ENCODE measurements at places on chromosomes 3 and 15. TPM values are rescaled to one million over a fixed set of nuclear protein-coding genes. Genes with fewer than 3 reads are reported as not detected.

DNA sequence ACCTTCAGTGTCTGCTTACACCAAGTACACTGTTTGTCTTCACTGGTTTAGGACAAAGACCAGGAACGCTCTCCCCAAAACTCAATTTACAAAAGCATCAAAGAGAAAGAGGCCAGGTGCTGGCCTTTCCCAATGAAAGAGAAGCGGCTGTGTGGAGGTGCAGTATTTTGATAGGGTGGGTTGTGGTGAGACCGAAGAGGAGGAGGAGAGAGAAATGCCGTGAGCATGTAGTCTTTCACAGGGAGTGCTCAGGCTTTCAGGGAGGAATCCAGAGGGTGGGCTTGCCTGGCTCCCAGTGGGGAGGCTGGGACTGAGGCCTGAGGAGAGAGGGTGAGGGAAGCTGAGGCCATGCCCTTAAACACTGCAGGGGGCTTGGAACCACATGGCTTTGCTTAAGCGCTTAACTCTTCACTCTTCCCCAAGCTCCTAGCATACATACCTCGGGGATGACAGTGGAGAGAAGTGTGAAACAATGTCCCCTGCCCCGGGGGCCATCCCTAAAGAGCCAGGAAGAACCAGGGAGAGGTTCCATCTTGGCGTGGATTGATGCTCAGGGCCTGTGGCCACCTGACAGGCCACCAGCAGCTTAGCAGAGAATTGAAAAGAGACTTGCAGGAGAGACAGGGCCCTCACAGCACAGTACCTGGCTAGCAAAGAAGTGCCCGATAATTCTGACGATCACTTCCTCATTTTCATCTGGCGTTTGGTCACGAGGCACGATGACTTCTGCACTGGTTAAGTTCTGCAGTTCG is 60.5 kb downstream of the SENP2 start:
- DNase-seq = no peak

LMCD1 gene
- 0.52 TPM for total RNA-seq

SCN5A gene
- total RNA-seq = not detected

GRCh38 chr3:127056281-127056680 is 73.4 kb downstream of the PLXNA1 start:
- no peak for DNase-seq

PLD1 gene
- total RNA-seq = 0.09 TPM

DNA sequence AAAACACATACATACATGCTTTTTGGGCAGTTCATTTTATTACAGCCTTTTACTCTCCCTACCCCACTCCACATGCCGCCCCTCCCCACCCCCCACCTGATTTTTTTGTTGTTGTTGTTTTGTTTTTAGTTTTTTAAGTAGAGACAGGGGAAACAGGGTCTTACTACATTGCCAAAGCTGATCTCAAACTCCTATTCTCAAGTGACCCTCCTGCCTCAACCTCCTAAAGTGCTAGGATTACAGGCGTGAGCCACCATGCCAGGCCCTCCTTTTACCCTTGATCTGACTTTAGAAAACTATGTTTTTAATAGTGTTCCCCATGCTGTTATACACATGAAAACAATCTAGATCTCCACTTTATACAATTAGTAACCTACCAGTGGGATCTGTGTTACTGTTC is 14.8 kb downstream of the PDE12 start:
- DNase-seq = no peak

- no peak for DNase-seq
Measured at GRCh38 chr3:132347811-132348210, 30.6 kb downstream of the ACP3 start.

BSN gene
- total RNA-seq = 0.09 TPM

GRCh38 chr3:6444888-6445658 is 415.8 kb upstream of the GRM7 start:
- no peak for DNase-seq

DNA sequence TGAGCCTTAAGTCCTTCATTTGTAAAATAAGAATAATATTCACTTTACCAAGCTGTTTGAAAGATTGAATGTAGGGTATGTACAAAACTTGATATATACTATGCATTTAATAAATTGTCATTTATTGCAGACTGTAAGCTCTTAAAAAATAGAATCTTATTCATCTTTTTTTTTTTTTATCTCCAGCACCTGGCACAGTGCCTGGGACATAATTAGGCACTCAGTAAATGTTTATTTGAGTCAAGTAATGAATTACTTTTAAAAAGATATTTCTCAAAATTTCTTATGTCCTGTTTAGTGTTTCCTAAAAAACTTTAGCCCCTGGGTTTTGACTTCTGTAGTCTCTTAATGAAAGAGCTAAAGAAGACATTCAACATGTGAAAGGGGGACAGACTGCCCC is 71.7 kb downstream of the TOP2B start:
- no peak for DNase-seq

GRCh38 chr3:159887911-159888310 is 100.7 kb upstream of the IL12A start:
- DNase-seq = no peak

GRCh38 chr3:58287354-58287753 is 18.7 kb upstream of the RPP14 start:
- DNase-seq = no peak

DNA sequence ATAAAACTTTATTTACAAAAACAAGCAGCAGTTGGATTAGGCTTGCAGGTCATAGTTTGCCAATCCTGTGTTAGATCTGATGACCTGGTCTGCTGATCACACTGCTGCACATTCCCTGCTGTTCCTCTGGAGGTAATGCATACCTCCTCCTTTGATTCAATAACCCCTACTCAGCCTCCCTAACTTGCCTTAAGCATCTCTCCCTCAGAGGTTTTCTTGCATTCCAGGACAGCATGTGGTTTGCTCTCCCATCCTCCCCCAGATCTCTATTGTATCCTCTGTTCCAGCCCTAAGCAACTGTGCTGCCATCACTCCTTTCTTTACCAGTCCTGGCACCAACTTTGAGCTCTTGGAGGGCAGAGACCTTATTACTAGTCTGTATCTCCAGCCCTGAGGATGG is 63.4 kb downstream of the CACNA2D3 start:
- DNase-seq = no peak

DNA sequence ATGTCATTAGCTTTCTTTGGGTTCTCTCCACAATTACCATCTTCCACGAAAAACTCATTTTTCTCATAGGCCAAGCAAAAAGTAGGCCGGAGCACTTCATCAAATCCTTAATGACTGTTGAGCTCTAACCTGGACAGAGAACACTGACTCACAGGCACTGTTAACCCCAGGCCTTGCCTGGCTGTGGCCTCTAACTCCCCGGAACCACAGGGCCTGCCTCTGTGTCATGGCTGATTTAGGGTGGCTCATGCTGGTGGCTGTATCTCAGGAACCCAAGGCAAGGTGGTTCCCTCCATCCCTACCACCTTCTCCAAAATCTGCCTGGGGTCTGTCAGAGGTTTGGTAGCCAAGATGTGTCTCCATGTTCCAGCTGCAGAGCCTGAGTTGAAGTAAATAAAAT is 3.6 kb downstream of the CRTAP start:
- no peak for DNase-seq

GRCh38 chr3:15755181-15755580 is 42.6 kb downstream of the ANKRD28 start:
- no peak for DNase-seq

MCF2L2 gene
- total RNA-seq = 4.8 TPM

CCR3 gene
- total RNA-seq = not detected

PYGO1 gene
- total RNA-seq = not detected

DNA sequence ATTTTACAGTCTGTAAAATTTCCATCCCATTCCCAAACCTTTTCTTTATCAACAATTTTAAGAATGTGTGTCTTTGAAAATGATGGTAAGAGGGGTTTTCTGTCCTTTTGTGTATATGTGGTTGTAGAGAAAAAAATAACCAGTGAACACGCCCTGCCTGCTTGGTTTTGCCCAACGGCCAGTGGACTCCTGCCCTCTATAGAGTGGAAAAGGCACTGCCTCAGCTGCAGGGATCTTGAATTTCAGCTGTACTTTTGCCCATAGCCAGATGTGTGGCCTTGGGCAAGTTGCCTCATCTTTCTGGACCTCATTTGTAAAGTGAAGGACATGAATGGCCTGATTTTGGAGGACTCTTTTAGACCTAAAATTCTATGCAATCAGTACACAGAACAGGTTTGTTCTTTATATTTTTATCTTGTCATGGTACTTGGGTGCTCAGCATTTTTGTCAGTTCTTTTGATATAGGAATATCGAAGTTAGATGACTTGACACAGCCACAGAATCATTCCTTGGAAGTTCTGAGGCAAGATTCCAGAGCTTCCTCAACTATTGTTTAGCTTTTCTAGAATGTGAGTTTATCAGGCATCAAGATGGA is 81.0 kb downstream of the CLDN11 start:
- peak; percentile 58 for DNase-seq

DNA sequence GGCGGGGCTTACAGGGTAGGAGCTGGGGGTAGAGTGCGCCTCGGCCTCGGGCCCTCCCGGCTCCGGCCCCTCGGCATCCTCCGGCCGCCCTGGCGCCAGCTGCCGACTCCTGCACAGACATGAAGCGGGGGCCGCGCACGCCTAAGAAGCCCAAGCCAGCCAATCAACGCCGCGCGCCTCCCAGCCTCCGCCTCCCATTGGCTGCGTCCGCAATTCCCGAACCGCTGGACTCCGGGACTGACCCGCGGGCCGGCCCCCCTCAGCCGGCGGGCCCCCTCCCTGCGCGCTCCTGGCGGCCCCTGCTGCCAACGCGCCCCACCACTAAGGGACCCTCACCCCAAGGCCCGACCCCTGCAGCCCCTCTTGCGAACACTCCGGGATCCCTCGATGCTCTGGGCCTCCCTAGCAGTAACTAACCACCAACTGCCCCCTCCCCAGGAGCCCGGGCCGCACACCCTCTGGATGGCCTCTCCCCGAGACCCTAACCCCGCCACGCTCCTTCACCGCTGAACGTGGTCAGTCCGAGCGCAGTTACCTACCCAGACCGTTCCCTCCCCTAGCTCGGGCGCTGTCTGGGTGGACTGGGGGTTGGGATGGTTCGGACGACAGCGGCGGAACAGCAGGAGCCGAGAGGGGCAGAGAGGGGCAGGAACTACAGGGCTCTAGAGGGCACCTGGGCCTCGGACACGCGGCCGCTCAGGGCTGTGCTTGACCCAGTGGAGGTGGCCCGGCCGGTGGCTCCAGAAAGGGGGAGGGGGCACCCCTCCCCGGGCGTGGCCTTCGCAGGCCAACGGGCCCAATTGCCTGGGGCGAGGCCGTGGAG is 5.0 kb downstream of the GATA2 start:
- peak; percentile 73 for DNase-seq

- DNase-seq = no peak
Measured at GRCh38 chr3:194879991-194880939, 194.6 kb downstream of the FAM43A start.

NMNAT3 gene
- 0.73 TPM for total RNA-seq

DNA sequence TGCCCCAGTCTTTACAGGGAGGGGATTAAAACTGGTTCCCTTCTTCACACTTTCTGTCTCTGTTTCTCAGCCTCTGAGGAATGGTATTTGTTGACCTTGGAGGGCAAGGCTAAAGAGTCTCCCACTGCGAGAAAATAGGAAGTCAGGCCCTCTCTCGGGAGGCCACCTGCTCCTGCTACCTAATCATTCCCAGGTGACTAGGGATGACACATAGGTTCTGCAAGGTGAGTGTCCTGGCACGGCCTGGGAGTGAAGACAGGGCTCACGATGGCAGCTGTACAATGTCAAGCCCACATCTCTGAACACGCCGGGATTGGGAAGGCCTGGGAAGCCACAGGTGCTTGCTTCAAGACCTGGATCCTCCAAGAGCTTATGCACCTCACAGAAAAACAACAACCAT is 314.2 kb downstream of the NTRK3 start:
- DNase-seq = no peak

DNA sequence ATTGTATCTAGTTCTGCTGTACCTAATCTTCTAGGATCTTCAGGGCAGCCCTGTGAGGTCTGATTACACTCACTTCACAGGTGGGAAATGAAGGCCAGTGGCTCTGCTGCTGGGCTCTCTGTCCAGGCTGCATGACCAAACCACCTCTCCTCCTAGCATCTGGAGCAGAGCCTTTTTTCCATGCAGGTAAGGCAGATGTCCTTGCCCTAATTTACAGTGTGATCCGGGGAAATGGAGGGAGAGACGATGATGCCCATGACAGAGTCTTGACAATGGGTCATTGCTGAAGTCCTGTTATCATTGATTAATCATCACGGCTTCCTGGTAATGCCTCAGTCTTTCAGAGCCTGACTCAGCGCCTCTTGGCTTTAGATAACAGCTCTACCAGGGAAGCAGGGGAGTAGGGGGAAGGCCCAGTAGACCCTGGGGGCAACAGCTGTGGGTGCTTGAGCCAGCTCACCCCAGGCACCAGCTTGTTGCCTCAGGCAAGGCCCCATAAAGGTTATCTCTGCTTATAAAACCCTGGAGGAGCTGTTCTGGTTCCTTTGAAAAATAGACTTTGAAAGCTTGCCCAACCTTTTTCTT is 153.4 kb downstream of the GABRG3 start:
- DNase-seq = no peak

CLDN16 gene
- total RNA-seq = not detected

DNA sequence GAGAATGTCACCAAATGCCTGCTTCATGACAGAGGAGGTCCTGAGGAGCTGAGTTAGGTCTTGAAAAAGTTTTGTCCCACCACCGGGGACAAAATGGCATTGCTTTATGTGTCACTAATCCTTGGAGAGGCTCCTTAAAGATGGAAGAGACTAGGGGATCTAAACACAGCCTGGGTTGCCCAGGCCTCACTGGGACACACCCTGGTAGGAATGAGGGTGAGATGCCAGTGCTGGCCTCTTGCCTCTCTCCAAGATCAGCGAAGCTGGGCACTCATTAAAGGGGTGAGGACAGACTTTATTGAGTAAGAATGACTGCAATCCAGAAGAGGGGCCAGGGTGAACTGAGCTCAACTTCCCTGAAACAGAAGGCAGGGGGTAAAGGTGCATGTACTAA is 58.5 kb upstream of the KLF13 start:
- DNase-seq = peak; percentile 60

ATP10A gene
- 48.0 TPM for total RNA-seq

DNA sequence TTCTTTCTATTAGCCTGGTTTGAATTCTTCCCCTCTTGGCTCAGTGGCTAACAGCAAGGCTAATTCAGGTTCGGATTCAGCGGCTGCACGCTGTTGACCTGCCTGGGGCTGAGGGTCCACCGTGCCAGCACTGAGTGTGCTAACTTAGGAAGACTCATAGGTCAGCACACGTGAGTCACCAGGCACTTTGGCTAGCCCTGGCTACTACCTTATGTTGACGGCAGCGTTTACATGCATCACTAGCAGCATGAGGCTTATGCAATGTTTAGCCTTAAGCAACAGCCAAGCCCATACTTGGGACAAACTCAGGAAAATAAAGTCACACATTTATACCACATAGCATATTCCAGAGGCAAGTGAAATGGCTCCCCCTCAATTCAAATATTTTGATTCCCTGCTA is 137.7 kb downstream of the RAB11A start:
- no peak for DNase-seq

SLC38A3 gene
- total RNA-seq = not detected

MON1A gene
- total RNA-seq = 16.3 TPM

- DNase-seq = peak; percentile 80
Measured at GRCh38 chr3:168094877-168095610, 680 bp downstream of the GOLIM4 start.

WDR76 gene
- 80.4 TPM for total RNA-seq

Data from activated CD4-positive, alpha-beta T cell treated with anti-CD3 and anti-CD28 coated beads, Interleukin-2, amount 10 ng/mL, durations not matched to agents 24 days and 14 days (primary cell).